ENCODE measurements at places on chromosomes 1 and 21. TPM values are rescaled to one million over a fixed set of nuclear protein-coding genes. Genes with fewer than 3 reads are reported as not detected.
A peak's percentile ranks its signal among the peaks of the same experiment; 100 is the strongest.

Gene PDC
- not detected for total RNA-seq

Gene CERS2
- 108 TPM for total RNA-seq

Gene LYPD8
- not detected for total RNA-seq

Gene CELA2A
- total RNA-seq = not detected

Gene VASH2
- 0.55 TPM for total RNA-seq

Gene PTGS2
- total RNA-seq = 6.4 TPM

Gene LCE3D
- total RNA-seq = not detected

Gene HPCAL4
- total RNA-seq = 30.3 TPM

Gene SYCP1
- not detected for total RNA-seq

Gene S100A7
- total RNA-seq = not detected

Gene ITGB2
- 248 TPM for total RNA-seq

Gene CFHR5
- total RNA-seq = not detected

Gene MOB3C
- total RNA-seq = 20.4 TPM

Gene C1orf87
- not detected for total RNA-seq

Gene RNU1-2
- total RNA-seq = 3,182 TPM

Gene FCRLA
- total RNA-seq = not detected

Gene SELL
- 205 TPM for total RNA-seq

DNA sequence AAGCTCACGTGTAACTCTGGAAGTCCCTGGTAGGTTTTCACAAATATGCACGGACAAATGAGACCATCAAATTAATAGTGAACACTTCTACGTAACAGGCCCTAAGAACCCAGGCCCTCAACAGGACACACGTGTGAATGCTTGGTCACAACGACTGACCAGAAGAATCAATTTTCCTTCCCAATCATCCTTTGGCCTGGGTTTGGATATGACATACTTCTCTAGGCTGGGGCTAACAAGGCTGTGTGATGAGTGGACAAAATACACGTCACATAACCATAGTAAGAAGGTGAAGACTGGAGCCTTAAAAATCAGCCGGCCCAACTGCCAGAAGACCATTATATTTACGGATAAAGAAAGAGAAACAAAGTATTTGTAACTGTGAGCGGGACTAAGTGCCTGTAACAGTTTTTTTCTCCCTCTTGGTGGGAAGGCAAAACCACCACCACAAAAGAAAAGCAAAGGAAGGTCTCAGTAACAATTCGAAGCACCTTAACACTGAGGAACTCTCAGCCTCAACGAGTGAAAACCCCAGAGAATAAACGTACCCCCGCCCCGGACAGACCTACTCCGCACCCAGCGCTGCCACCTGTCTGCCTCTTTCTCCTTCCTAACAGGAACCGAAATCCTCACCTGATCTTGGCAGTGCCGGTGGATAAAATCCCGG, 450 bp downstream of the SDE2 start:
- no peak for DNase-seq
- peak overlapping the region; percentile 100 for H3K4me3 ChIP-seq
- peak overlapping the region; percentile 100 for H3K27ac ChIP-seq
- peaks cover 8% of the 10 kb centered on the region for H3K36me3 ChIP-seq

DNA sequence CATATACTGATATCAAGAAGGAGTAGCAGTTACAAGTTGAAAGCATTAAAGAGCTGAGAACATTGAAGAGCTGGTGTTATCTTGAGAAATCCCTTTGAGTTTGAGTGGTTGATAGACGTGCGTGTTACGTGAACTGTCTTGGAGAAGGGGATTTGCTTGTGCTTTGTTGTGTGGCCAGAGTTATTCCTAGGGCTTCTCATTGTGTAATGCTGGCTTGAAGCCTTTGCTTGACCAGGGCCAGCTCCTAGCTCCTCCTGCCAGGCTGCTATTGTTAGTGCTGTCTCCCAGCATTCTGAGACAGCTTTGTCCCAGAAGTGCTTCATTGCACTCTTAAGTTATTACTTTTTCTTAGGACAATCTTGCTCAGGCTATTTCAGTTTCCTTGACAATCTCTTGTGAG, 116.2 kb upstream of the KCNK2 start:
- no peaks in the 10 kb centered on the region for H3K4me1 ChIP-seq
- no peak for DNase-seq
- H3K36me3 ChIP-seq = no peaks in the 10 kb centered on the region

- H3K27ac ChIP-seq = no peak overlapping the region
- H3K27me3 ChIP-seq = no peaks in the 10 kb centered on the region
Observed at GRCh38 chr1:196193896-196194559, 414.2 kb downstream of the KCNT2 start.

- peaks cover 6% of the 10 kb centered on the region for H3K27me3 ChIP-seq
- no peak overlapping the region for H3K4me3 ChIP-seq
- no peak overlapping the region for H3K27ac ChIP-seq
- DNase-seq = no peak
- peaks cover 2% of the 10 kb centered on the region for H3K36me3 ChIP-seq
Observed at GRCh38 chr1:11527541-11528452, 48.8 kb downstream of the DISP3 start.

DNA sequence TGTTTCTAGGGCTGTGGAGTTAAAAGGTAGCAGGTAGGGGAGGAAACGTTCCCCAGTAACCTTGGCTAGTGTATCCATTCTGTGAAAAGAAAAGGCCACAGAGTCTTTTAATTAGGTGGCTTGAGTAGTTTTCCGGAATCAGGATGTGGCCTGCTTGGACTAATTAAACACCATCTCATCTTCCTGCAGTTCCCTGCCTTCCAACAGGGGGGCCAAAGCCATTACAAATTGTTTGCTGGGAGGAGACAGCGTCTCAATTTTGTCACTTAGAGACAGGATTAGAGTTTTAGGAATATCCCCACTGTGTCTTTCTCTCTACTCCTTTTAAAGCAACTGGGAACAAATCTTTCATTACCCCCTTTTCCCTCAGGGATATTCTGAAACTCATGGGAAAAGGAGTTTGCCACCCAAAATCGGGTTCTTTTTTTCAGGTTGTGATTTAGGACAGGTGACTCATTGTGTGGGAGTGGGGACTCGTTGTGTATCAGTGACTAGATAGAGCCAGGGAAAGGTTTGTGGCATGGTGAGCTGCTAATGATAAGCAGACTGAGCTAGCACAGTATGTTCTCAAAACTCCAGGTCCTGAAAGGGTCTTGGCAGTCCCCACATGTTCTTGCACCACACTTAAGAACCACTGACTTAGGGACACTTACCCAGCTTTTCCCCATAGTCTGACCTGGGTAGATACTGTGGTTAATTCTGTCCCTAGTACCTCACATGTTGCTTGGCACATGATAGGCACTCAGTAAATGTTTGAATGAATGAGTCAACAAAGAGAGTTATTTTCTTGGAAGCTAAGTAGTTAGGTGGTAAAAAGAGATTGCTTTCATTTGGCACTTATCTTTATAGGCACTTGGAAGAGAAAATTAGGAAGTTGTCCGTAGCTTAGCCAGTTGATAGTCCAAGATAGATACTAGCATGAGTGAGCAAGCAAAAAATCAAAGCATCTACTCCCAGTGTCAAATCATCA, 22.5 kb downstream of the INTS3 start:
- H3K4me3 ChIP-seq = no peak overlapping the region
- DNase-seq = no peak
- no peaks in the 10 kb centered on the region for H3K27me3 ChIP-seq

- no peaks in the 10 kb centered on the region for H3K27me3 ChIP-seq
- no peak overlapping the region for H3K27ac ChIP-seq
- H3K4me3 ChIP-seq = no peak overlapping the region
- peaks cover 48% of the 10 kb centered on the region for H3K4me1 ChIP-seq
Observed at GRCh38 chr21:37435120-37435519, 68.5 kb downstream of the DYRK1A start.

- H3K27ac ChIP-seq = no peak overlapping the region
- DNase-seq = no peak
- H3K4me1 ChIP-seq = no peaks in the 10 kb centered on the region
- no peaks in the 10 kb centered on the region for H3K36me3 ChIP-seq
Observed at GRCh38 chr1:221454096-221454495, 287.8 kb downstream of the DUSP10 start.

DNA sequence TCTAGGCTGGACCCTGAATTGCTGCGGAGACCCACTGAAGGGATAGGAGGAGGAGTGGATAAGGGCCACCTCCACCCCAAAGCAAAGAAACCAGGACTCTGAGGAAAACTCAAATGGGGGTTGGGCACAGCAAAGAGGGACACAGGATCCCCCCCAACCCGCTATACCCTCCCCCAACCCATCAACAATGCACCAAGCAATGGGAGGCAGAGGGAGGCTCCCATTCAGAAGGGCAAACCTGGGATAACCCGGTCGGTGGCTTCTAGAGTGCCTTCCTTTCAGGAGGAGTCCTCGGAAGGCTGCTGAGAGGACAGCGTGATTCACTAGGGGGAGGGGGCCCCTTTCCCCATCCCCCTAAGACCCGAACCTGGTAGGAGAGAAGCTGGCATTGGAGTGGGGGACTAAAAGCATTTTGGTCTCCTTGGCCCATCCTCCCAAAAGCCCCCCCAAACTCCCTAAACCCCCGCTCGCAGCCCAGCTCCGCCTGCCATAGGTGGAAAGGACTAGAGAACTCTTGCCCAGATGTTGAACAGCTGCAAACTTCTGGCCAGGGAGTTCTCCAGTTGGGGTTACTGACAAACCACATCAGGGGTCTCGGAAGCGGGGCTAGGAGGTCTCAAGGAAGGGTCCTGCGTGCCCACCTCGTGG, 1.3 kb downstream of the MEF2D start:
- H3K36me3 ChIP-seq = peaks cover 7% of the 10 kb centered on the region
- H3K27ac ChIP-seq = peak overlapping the region; percentile 99
- H3K27me3 ChIP-seq = no peaks in the 10 kb centered on the region
- H3K4me3 ChIP-seq = peak overlapping the region; percentile 92
- H3K4me1 ChIP-seq = peaks cover 64% of the 10 kb centered on the region
- no peak for DNase-seq

GRCh38 chr1:151728151-151729054, 7.1 kb downstream of the RIIAD1 start:
- peaks cover 85% of the 10 kb centered on the region for H3K27me3 ChIP-seq
- DNase-seq = no peak

GRCh38 chr1:226575739-226576378, 27.3 kb downstream of the STUM start:
- no peak overlapping the region for H3K4me3 ChIP-seq
- no peaks in the 10 kb centered on the region for H3K36me3 ChIP-seq
- no peaks in the 10 kb centered on the region for H3K4me1 ChIP-seq
- no peak for DNase-seq
- peaks cover 11% of the 10 kb centered on the region for H3K27me3 ChIP-seq

DNA sequence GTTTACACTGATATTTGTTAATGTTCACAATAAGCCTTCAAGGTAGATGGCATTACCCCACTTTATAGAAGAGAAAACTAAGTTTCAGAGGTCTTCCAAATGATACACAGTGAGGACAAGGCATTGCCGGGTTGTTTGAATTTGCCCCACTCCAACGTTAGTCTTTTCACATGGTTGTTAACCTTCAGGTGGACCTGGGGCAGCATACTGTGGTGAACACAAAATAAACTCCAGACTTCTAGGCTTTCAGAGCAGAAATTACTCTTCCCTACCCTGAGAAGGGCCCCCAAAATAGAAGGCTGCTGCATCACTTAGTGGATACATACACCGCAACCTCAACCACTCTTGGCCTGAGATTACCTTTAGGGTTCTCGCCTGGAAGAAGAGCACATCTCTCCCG, 3.4 kb upstream of the KHDRBS1 start:
- H3K4me3 ChIP-seq = no peak overlapping the region
- peaks cover 2% of the 10 kb centered on the region for H3K36me3 ChIP-seq
- H3K27ac ChIP-seq = no peak overlapping the region
- no peak for DNase-seq
- H3K4me1 ChIP-seq = peaks cover 23% of the 10 kb centered on the region
- no peaks in the 10 kb centered on the region for H3K27me3 ChIP-seq

- H3K36me3 ChIP-seq = no peaks in the 10 kb centered on the region
- no peak overlapping the region for H3K4me3 ChIP-seq
- H3K27ac ChIP-seq = no peak overlapping the region
- H3K27me3 ChIP-seq = peaks cover 11% of the 10 kb centered on the region
- no peak for DNase-seq
Observed at GRCh38 chr21:42155045-42155855, 63.7 kb upstream of the ABCG1 start.

- peaks cover 2% of the 10 kb centered on the region for H3K36me3 ChIP-seq
- H3K27ac ChIP-seq = no peak overlapping the region
- peak overlapping the region; percentile 84 for H3K4me3 ChIP-seq
Observed at GRCh38 chr1:226664413-226665101, 74.5 kb downstream of the ITPKB start.

DNA sequence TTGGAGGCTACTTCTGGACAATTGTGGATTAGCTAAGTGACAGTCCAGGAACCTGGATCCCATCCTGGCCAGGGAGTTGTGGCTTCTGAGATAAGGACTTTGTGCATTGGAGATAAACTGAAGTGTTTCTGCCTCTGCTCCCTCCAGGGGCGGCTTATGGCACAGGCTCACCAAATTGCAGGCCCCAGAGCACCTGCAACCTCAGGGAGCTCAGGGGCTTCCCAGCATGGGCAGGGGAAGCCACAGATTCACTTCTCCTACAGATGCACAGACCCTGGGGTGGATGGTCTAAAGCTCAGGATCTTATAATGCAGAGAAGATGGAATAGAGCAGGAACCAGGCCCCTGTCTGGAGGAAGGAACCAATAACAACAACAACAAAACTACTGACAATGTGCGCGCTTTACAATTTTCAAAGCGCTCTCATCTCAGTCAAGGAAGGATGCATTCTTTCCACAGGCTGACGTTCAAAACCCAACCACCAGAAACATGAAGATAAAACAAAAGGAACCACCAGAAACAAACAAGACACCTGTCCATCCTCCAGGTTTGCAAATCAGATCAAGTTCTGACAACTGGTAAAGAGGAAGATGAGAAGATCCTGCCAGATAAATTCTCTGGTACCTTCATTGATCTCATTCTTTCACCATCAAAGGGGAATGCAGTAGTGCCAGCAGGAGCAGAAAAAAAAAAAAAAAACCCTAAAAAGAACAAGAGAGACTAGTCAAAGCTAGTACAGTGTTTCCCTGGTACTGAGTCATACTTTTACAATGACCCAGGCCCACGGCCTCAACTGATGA, 121.0 kb upstream of the IRF2BP2 start:
- H3K36me3 ChIP-seq = no peaks in the 10 kb centered on the region
- peaks cover 38% of the 10 kb centered on the region for H3K4me1 ChIP-seq
- H3K27ac ChIP-seq = peak overlapping the region; percentile 99
- H3K27me3 ChIP-seq = no peaks in the 10 kb centered on the region

GRCh38 chr1:14603645-14604044, 5.2 kb downstream of the KAZN start:
- no peak for DNase-seq
- H3K27me3 ChIP-seq = peaks cover 73% of the 10 kb centered on the region
- no peak overlapping the region for H3K27ac ChIP-seq
- H3K36me3 ChIP-seq = no peaks in the 10 kb centered on the region
- no peaks in the 10 kb centered on the region for H3K4me1 ChIP-seq
- H3K4me3 ChIP-seq = no peak overlapping the region

- no peak for DNase-seq
- H3K27ac ChIP-seq = peak overlapping the region; percentile 99
- no peaks in the 10 kb centered on the region for H3K27me3 ChIP-seq
- no peaks in the 10 kb centered on the region for H3K36me3 ChIP-seq
Observed at GRCh38 chr21:42234041-42234440, 15.1 kb downstream of the ABCG1 start.

DNA sequence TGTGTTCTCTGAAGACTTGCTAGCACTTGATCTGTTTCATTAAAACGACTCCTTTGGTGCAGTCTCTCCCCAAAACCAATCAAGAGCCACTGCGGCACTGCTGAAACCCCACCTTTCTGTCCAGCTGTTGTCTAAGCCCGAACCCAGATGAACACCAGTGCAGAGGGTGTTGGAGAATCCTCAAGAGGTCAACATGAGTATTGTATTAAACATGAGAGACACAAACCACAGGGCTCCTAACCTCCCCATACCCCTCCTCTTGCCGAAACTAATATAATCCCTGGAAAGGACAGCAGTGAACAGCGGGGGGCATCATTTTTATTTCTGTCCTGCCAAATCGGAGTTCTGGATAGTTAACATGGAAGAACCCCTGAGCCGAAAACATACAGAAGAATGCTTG, 333.9 kb downstream of the CAMTA1 start:
- peaks cover 42% of the 10 kb centered on the region for H3K27me3 ChIP-seq
- H3K4me3 ChIP-seq = no peak overlapping the region
- H3K4me1 ChIP-seq = no peaks in the 10 kb centered on the region
- H3K36me3 ChIP-seq = no peaks in the 10 kb centered on the region
- no peak overlapping the region for H3K27ac ChIP-seq
